Tibial nerve (tissue), 4 donors: ENCODE measurements at places on chromosomes 6 and 20.
A peak's percentile ranks its signal among the peaks of the same experiment; 100 is the strongest.

DNA sequence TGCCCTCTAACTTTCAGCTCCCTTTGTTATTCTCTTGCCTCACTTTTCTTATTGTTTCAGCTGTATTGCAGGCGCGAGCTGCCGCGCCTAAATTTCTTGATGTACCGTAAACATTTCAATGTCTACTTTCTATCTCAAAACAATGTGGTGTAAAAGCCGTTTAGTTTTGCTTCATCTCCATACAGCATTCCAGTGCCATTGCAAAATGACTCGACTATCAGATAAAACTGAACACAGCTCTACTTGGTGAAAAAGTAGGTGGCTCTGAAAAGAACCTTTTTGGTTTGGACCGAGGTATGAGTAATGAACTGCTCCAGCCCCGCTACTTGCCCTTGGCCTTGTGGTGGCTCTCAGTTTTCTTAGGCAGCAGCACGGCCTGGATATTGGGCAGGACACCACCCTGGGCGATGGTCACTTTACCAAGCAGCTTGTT lies 74.6 kb downstream of the OR2B2 start:
- no peaks in the 10 kb centered on the region for H3K4me1 ChIP-seq
- no peaks in the 10 kb centered on the region for H3K27me3 ChIP-seq
- peak overlapping the region; percentile 91 for H3K27ac ChIP-seq
- H3K4me3 ChIP-seq = peak overlapping the region; percentile 72
- no peak for DNase-seq
- no peaks in the 10 kb centered on the region for H3K36me3 ChIP-seq

- no peaks in the 10 kb centered on the region for H3K27me3 ChIP-seq
- H3K4me3 ChIP-seq = no peak overlapping the region
- H3K27ac ChIP-seq = no peak overlapping the region
- no peaks in the 10 kb centered on the region for H3K36me3 ChIP-seq
These were observed 153.5 kb downstream of the EYA4 start for GRCh38 chr6:133394630-133395029.

DNA sequence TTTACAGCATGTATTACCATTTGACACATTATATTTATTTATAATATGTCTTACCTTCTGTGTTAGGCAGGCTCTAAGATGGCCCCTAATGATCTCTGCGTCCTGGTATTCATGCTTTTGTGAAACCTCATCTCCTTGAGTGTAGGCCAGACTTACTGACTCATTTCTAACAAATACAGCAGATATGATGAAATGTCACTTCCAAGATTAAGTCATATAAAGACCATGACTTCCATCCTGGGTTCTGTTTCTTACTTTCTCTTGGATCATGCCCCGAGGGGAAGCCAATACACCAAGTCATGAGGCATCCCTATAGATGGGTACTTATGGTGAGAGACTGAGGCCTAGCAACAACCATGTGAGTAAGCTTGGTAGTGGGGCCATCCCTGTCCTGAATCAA lies 30.2 kb downstream of the ZHX3 start:
- no peak for DNase-seq
- H3K4me3 ChIP-seq = no peak overlapping the region
- H3K27ac ChIP-seq = no peak overlapping the region
- H3K36me3 ChIP-seq = no peaks in the 10 kb centered on the region
- no peaks in the 10 kb centered on the region for H3K27me3 ChIP-seq

DNA sequence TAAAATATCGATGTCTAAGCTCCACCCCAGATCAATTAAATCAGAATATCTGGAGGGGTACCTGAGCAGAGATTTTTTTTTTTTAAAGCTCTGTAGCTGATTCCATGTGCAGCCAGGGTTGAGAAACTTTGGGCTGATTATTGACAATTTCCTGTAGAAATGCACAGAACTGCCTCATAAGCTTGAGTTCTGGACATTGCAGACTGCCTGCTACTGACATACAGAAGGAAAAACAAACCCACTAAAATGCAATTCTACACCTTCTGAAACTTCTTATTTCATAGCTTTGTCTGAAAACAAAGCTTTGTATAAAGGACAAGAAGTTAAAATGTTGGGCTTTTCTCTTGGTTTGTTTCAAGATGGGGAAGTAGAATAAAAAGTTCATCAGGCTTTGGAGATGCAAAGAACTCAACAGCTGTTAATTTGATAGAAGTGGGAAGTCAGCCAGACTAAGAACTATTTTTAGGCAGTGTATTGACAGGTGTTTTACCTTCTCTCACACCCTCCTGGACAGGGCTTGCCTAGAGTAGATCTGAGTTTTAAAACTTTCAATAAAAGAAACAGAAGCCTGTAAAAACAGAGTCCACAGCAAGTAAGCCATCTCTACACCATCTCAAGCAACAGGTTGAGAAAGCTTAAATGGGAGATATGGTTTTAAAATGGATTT lies 147.7 kb downstream of the KCNQ5 start:
- no peak overlapping the region for H3K4me3 ChIP-seq
- no peak overlapping the region for H3K27ac ChIP-seq
- no peaks in the 10 kb centered on the region for H3K27me3 ChIP-seq

GRCh38 chr20:8183526-8183925 lies 51.5 kb downstream of the PLCB1 start:
- no peaks in the 10 kb centered on the region for H3K36me3 ChIP-seq
- H3K4me3 ChIP-seq = no peak overlapping the region
- H3K27ac ChIP-seq = no peak overlapping the region
- no peaks in the 10 kb centered on the region for H3K4me1 ChIP-seq
- no peak for DNase-seq

GRCh38 chr6:9943986-9944385 lies 470.9 kb downstream of the TFAP2A start:
- no peaks in the 10 kb centered on the region for H3K27me3 ChIP-seq

DNA sequence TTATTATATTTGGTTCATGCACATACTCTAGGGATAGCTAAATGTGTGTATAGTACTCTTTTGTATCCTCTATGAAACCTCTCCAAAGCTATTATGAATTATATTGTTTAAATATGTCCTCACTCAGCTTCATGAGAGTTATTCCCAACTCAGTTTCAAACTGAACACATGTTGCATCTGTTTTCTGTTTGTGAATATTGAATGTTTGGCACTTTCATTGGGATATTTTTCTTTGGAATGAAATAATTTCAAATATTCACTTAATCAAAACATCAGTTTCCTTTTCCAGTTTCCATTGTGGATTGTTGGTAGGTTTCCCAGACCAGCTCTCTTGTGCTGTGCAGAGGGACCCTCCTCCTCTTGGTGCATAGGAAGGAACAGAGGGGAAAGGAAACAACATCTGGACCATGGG lies 46.6 kb downstream of the HDAC2 start:
- no peak for DNase-seq
- no peak overlapping the region for H3K4me3 ChIP-seq
- no peak overlapping the region for H3K27ac ChIP-seq
- no peaks in the 10 kb centered on the region for H3K36me3 ChIP-seq

DNA sequence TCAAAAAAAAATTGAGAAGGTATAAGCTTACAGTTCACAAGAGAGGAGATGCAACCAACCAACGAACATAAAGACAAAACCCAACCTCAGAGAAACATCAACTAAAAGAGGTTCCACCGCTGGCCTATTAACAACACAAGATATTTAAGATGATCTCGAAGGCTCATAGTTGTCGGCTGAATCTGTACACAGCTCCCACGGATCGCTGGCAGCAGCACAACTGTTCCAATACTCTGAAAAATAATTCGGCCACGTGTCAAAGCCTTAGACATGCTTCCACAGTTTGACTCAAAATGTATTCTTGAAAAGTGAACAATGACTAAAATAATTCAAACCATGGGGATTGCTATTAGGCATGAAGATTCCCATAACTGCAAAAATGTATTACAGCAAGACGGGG lies 13.7 kb downstream of the EXOC2 start:
- H3K4me1 ChIP-seq = peaks cover 25% of the 10 kb centered on the region
- H3K36me3 ChIP-seq = no peaks in the 10 kb centered on the region
- no peak overlapping the region for H3K4me3 ChIP-seq
- DNase-seq = no peak
- H3K27me3 ChIP-seq = no peaks in the 10 kb centered on the region

DNA sequence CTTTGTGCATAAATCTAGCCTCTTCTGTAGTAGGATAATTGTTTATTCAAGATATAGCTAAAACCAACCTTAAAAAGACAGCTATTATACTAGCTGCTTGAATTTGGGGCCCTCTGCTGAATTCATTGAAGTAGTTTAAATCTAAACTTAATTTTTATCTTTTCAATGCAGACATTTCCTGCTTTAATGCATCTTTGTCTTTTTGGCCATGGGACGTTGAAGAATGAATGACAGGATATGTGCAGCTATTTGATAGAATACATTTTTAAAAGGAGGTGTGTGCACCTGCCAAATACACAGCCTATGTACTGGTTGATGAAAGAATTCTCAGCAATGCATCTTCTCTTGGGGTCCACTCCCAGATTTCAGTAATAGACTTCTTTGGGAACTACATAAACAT lies 524.9 kb downstream of the PHF3 start:
- no peaks in the 10 kb centered on the region for H3K36me3 ChIP-seq
- no peak for DNase-seq
- no peaks in the 10 kb centered on the region for H3K27me3 ChIP-seq
- no peak overlapping the region for H3K27ac ChIP-seq
- H3K4me3 ChIP-seq = no peak overlapping the region

DNA sequence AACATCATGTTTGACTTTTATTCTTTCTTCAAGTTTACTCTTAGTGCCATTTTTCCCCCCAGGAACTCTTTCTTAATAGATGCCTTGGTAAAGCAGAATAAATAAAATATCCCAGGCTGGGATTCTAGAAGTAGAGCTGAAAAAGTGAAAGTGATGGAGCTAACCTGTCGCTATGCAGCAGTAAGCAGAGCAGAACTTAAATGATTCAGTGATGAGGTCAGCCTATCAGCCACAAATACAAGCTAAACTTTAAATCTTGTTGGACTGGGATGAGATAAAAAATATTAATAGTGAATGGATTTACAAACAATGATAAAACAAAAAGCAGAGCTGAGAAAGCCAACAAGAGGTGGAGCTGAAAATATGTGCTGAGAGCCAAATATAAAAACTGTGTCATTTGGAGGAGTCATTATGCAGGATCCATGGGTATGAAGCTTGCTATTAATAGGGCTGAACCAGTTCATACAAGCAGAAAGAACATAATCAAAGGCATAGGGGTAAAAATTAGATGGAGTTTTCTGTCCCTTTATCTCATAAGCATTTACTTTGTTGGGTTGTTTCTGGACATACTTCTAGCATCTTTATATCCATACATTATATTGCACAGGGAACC lies 877.8 kb downstream of the EPHA7 start:
- no peaks in the 10 kb centered on the region for H3K4me1 ChIP-seq
- no peaks in the 10 kb centered on the region for H3K27me3 ChIP-seq
- no peak overlapping the region for H3K4me3 ChIP-seq
- no peak overlapping the region for H3K27ac ChIP-seq
- H3K36me3 ChIP-seq = no peaks in the 10 kb centered on the region
- DNase-seq = no peak

DNA sequence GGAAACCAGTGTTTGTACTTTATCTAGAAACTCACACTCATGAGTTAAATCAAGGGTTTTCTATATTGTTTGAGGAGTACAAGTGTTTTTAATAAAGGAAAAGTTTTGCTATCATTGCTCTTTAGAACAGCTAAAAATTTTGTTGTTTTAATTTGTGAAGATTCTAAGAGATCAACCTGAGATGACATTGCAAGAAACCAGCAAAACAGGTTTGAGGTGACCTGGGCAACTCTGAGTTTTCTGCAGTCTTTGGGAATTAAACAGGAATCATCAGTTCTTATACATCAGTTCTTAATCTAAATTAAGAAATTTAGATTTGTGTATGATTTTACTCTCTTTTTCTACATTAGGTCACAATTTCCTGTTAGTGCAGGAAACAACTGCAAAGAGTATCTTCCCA lies 114.5 kb downstream of the JAG1 start:
- H3K4me1 ChIP-seq = no peaks in the 10 kb centered on the region
- H3K36me3 ChIP-seq = no peaks in the 10 kb centered on the region
- no peaks in the 10 kb centered on the region for H3K27me3 ChIP-seq
- H3K4me3 ChIP-seq = no peak overlapping the region
- no peak overlapping the region for H3K27ac ChIP-seq

DNA sequence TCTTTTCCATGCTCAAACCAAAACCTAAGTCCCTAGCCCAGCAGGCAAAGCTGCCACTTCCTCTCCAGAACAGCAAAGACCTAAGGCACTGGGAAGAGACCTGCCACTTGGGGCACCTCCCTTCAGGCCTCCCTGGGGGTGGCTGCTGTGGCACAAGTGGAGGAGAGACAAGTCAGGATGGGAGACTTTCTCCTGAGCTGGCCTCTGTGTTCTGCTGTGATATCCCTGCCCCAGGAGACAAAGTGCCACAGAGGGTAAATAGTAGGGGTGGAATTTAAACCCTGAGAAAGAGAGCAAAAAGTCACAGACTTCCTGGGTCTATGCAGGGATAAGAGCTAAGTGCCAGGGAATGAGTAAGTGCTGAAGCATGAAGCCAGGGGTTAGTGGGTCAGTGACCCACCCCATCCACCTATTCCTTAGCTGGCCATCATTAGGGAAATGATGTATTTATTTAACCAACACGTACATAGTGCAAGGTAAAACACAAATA lies 84.2 kb downstream of the MRPL14 start:
- H3K36me3 ChIP-seq = no peaks in the 10 kb centered on the region
- peak overlapping the region; percentile 61 for H3K27ac ChIP-seq
- H3K4me3 ChIP-seq = no peak overlapping the region
- no peak for DNase-seq
- H3K27me3 ChIP-seq = no peaks in the 10 kb centered on the region
